CD8-positive, alpha-beta memory T cell (primary cell): ENCODE measurements at places on chromosomes 3 and 15. TPM values are rescaled to one million over a fixed set of nuclear protein-coding genes. Genes with fewer than 3 reads are reported as not detected.

DNA sequence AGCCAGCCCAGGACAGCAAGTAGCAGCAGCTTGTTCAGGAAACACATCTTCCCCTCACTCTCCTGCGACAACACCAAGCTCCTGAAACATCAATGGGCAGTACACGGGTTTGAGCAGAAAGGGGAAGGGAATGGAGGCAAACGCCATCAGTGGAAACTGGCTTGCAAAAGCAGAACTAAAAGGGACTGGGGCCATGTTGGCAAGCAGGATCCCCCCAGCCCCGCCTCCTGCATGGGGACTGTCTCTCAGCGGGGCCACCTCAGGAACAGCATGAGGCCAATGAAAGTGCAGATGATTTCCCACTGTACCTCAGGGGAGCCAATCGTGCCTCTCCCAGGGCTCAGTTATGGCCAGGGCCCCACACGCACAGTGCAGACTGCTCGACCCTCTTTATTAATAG lies 6.8 kb downstream of the CDAN1 start:
- no peaks in the 10 kb centered on the region for H3K27me3 ChIP-seq
- H3K36me3 ChIP-seq, result peaks cover 32% of the 10 kb centered on the region
- no peak for DNase-seq
- H3K4me1 ChIP-seq, result no peaks in the 10 kb centered on the region
- H3K4me3 ChIP-seq, result no peak overlapping the region
- H3K27ac ChIP-seq, result no peak overlapping the region

Gene GATM
- total RNA-seq, result 2.4 TPM

Gene SETD2
- 32.4 TPM for total RNA-seq

DNA sequence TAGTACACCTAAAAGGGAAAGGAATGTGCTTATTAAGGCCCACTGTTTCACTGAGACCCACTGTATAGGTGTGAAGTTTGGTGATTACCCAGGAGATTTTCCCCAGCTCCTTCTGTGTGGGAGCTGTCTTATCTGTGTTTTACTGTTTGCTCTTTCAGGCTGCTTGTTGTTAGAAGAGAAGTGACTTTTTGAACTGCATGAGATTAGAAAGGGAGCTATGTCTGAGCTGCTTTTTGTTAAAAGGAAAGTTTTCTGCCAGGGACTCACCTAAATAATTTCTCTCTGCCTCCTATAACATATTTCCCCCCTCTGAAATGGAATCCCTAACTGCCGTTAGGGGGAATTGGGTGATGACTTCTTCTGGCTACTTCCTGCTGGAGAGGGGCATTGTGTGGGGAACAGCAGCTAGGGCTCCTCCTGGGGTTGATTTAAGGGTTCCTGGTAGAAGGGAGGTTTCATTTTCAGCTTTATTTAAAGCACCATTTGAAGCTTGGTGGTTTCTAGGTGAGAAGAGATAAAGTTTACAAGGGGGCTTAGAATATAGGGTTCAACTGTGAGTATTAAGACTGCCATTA lies 77.1 kb upstream of the ATP11B start:
- no peak overlapping the region for H3K27ac ChIP-seq
- no peaks in the 10 kb centered on the region for H3K4me1 ChIP-seq
- no peaks in the 10 kb centered on the region for H3K36me3 ChIP-seq
- DNase-seq, result no peak

Gene GCHFR
- 21.5 TPM for total RNA-seq
